ENCODE measurements at places on chromosomes 3 and 15.

DNA sequence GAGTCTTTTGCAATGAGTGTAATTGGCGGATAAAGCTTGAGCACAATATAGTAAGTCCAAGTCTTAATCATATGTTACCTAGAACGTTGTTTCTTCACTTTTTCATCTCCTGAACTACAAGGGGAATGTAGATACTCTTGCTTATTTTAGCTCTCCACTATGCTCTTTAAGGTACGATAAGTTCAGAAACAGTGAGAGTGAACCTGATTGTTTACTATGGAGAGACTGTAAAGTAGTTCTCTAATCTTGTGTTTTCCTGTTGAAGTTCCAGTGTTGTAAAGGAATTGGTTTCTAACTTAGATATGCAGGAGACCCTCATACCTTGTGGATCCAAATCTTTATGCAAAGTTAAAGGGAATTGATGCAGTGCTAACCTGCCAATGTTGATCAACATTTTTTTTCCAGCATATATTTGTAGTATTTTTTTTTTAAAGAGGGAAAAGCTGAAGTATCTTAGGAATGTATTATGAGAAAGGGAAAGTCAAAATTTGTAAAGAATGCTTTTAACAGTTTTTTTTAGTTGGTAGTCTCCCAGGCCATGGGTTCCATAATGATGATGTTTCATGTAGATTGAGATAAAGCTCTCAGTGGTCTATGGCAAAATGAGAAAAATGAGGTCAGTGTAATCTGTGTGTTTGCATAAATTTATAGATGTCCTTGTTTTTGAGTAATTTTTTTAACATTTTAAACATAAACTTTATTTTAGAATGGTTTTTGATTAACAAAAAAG is 14.9 kb downstream of the ATP11B start:
- DNase-seq = peak; percentile 39

DNA sequence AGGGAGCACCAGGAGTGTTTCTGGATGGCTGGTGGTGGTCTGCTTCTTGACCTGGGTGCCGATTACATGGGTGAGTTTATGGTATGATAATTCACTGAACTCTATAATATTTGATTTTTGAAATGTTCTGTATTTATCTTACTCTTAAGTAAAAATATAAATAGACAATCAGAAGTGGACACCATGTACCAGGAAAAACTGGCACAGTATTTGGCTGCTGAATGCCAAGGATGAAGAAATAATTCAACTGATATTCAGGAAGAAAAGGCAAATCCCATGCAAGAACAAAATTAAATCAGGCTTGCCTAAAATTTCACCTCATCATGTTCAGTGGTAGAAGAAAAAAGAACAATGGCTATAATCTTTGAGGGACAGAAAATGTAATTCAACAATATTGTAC is 51.6 kb downstream of the CRTAP start:
- no peak for DNase-seq

DNA sequence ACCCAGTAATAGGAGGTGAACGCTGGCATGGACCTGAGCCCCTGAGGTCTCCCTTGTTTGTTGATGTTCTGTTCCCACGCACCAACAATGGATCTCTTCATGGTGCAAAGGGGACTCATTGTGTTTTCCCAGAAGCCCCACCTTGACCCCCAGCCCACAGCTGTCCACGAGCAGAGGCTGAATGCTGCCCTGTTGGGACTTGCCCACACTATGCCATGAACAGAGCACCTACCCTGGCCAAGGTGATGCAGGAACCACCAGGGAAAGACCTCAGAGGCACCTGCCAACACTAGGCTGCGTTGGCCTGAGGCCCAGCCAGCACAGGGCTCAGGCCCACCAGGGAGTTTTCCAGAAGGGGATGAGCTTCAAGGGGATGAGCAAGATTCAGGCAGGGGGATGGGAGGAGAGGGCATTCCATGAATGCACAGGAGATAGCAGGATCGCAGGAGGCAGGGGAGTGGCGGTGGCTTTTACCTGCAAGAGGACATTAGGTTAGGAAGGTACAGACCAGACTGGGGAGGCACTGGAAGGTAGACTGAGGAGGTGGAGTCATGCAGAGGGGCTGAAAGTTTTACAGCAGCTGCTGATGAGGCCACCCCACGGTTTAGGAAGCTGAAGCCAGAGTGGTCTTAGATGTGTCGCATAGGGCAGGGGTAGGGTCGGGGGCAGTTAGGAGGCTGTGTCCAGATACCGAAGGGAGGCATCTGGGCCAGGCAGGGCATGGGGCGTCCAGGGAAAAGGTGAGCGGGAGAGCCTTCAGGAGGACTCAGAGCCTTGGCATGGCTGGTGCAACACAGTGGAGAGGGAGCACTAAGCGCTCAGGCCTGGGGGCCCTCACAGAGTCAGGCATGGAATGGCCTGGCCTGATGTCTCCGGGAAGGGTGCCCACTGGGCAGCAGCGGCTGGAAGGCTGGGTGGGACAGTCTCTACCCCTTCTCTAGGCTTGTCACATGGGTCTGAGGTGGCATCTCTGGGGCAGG is 4.0 kb upstream of the PHGR1 start:
- no peak for DNase-seq

GRCh38 chr15:92162657-92163056 is 231.0 kb upstream of the ST8SIA2 start:
- no peak for DNase-seq

DNA sequence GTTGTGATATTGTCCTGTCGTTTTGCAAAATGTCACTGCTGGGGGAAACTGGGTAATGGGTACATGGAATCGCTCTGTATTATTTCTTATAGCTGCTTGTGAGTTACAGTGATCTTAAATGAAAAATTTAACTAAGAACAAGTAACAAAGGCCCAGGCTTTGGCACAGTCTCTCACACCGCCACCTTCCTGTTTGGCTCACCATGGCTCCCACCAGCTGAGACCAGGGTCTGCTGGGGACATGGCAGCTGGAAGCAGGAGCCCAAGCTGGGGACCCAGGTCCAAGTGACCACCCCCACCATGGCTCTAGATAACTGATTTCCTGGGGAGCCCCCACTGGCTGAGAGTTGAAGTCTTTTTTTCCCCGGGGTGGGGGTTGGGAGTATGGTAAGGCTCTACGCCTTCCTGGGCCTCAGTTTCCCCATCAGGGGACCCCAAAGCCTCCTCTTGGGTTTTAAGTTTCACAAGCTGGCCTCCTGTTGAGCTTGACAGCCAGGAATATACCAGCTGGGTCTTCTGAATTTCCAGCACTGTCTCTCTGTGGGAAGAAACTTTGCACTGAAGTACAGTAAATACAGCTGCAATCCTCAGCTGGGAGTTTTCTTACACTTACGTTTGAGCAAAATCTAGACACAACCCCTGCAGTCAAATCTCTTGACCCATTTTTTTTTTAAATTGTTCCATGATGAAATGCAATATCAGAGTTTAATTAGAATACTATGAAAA is 26.1 kb downstream of the ABTB1 start:
- DNase-seq = no peak

GRCh38 chr3:109191421-109191820 is 54.9 kb downstream of the C3orf85 start:
- DNase-seq = no peak

GRCh38 chr3:115760716-115761115 is 137.4 kb downstream of the GAP43 start:
- DNase-seq = no peak

GRCh38 chr3:51681453-51681852 is 10.4 kb downstream of the TEX264 start:
- DNase-seq = no peak

All from fibroblast of lung (primary cell).